Testis (tissue), 5 donors: ENCODE measurements at places on chromosomes 12 and 14.
A peak's percentile ranks its signal among the peaks of the same experiment; 100 is the strongest.

DNA sequence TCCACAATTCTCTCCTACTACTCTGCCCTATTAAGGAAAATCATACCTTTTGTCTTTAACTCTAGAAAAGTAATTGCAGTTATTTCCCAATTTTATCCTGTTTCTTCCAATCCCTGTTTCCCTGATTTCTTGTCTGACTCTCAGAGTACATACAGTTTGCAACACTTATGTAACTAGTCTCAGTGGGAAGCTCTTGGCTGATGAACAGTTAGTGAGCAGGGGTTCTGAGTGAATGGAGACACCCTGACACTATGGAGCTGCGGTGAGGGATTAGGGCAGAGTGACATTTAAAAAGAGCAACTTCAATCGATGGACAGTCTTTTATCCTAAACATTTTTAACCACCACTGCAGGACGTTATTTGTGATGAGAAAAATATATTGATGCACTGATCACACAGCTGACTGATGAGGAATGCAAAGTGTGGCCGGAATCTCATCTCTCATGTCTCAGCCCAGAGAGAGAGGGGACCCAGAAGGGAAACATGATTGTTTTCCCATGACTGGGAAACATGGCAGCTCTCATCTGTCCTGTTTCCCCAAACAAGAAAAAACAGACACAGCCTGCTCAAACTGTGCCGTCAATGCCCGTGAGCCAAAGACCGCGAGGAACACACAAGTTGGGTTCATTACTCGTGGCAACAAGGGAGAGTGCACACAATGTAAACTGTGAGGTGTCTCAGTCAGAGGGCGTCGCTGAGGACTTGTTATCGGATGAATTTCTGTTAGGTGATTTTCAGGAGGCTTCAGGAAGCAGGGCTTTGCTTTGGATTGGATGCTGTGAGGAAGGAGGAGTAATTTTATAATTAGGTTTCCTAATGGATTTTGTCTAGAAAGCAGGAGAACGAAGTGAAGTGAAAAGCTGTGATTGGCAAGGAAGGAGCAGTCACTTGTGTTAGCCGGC is 5.2 kb upstream of the SLC6A13 start:
- no peak for DNase-seq

GRCh38 chr12:49827401-49828099 is 663 bp downstream of the NCKAP5L start:
- peak; percentile 79 for DNase-seq

DNA sequence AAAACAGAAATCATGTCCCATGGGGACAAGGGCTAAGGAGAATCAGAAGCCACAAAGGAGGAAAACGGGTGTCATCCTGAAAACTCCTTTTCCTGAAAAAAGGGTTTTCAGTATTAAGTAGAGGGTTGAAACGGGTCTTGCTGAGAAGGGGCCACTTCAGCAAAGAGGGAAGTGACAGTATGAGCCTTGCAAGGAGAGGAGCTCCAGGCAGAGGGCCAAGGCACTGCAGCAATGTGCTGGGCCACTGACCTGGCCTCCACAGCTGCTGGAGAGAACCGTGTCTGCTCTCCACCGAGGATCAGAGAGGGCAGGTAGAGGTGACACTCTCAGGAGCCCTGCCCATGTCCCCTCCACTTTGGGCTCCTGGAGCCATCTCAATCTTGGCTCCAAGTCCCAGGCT is 103.3 kb downstream of the NCOR2 start:
- peak; percentile 69 for DNase-seq

- no peak for DNase-seq
Observed at GRCh38 chr14:65164825-65165135, 62.5 kb upstream of the MAX start.

- DNase-seq = no peak
Observed at GRCh38 chr14:69571449-69572029, 3.1 kb downstream of the CCDC177 start.

- no peak for DNase-seq
Observed at GRCh38 chr12:113934060-113934814, 31.9 kb downstream of the RBM19 start.

DNA sequence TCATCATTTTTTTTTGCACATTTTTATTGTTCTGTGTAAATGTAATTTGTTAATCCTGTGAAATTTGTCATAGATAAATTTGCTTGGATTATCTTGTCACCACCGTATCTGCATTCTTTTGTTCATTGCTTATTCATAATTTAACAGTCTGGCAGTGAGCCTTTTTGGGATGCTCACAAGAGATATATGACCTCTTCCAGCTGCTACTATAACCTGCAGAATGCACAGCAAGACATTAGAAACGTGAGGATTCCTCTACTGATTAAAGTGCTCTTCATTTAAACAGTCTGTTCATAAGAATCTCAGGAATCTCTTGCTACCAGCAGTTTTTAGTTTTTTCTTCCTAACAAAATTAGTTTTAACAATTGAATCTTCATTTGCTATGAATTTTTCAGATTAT is 9.1 kb downstream of the NPAS3 start:
- DNase-seq = no peak

- DNase-seq = no peak
Observed at GRCh38 chr14:68856572-68856971, 63.7 kb upstream of the ZFP36L1 start.

DNA sequence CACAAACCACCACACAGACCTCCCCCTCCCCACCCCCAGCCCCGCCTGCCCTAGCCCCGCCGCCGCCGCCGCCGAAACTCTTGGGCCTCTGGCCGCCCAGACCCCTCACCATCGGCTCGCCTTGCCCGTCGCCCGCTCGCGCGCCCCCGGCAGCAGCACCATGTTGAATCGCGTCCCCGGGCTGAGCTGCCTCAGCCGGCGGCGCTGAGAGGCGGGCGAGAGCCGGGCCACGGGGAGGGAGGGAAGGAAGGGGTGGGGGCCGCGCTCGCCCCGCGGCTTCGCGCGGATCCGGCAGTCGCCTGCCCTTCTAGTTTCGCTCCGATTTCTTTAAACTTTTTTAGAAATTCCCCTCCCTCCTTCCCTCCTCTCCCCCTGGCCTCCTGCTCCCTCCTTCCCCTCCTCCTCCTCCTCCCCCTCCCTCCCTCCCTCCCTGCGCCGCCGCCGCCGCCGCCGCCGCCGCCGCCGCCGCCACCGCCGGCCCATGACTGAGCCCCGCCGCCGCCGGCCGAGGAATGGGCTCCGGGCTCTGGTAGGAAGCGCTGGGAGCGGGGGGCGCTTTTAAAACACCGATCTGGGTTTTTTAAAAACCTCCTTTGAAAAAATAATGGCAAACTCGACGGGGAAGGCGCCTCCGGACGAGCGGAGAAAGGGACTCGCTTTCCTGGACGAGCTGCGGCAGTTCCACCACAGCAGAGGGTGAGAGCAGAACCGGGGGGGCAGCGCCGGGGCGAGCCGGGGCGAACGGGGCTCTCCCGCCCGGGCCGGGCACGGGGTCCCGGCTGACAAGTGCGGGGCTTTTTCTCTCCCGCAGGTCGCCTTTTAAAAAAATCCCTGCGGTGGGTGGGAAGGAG is at the start of gene ARID2:
ARID2 (plus strand) TSS at position 474 of the 851 bp plus-strand sequence; CDS start at position 605, 131 bp downstream.
- DNase-seq = peak; percentile 62

- DNase-seq = no peak
Observed at GRCh38 chr14:105818712-105819005, 292.3 kb downstream of the TMEM121 start.

DNA sequence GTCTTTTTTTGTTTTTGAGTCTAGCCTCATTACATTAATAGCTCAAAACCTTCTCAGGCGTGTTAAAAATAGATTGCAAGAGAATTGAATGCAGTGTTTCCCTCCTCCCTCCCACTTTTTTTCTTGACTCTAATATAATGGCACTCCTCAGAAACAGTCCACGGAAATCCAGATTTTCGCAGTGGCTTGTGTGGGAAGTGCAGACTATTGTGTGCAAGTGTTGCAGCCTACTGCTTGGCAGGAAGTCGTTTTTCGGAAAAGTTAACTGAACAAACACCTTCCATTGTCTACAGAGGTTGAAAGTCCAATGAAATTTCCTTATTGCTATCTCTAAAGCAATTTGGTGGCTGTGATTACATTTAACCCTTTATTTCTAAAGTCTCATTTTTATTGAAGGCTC is 147.9 kb upstream of the E2F7 start:
- DNase-seq = no peak

DNA sequence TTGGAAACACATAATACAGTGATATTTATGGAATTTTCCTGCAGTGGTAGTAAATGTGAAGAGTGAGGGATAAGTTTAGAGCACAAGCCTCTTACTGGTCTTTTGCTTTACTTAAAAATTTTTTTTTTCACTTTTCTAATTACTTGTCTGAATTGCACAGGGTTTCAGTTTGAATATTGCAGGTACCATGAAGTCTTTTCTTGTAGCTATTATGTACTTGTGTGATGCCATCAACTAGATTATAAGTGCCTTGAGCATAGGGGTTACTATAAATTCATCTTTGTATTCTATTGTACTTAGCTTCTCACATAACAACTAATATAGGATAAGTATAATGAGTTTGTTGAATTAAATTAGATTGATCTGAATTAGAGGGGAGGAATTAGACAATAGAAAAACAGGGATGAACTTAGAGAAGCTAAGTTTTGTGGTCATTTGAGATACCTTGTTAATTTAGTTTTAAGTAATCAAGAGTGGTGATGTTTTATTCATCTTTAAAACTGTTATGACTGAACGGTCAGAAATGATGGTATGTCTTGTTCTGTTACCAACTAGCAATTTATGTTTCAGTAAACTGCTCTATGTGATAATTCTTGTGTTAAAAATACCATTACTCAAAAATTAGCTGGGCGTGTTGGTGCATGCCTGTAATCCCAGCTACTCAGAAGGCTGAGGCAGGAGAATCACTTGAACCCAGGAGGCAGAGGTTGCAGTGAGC is 42.1 kb downstream of the CCDC91 start:
- DNase-seq = no peak

DNA sequence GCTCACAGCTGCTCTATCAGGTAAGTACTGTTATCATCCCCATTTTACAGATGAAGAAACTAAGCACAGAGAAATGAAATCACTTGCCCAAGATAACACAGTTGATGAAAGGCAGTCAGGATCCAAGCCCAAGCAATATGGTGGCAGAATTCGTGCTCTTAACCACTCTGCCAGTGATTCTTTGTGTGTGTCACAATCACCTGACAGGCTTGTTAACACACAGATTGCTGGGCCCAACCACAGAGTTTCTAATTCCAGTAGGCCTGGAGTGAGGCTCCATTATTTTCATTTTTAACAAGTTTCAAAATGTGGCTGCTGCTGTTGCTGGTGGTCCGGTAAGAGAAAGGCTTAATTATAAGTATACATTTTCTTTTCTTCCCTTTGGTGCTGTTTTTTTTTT is 134.2 kb downstream of the TGFB3 start:
- DNase-seq = no peak

DNA sequence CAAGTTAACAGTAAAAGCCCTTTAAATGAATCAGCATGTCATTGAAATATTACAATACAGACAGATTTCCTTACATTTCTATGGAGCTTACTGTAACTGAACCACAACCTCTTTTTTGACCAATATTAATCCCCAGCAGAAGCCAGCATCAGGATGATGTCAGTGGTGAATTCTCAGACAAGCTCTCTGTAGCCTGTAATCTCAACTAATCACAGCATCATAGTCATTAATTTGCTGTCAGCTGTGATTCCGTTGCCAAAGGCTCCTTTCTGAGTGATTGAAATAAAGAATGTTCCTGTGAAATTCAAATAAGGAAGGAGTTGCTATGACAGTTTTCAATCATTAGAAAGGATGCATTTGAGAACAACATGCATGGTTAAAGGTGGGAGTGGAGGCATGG is 323.1 kb downstream of the PDZRN4 start:
- DNase-seq = no peak

- DNase-seq = peak; percentile 72
Observed at GRCh38 chr12:117968826-117969659, at the start of gene KSR2. Gene KSR2, minus strand, starts transcription at chr12:117968990. Its CDS starts 735 bp downstream, at chr12:117968255.

DNA sequence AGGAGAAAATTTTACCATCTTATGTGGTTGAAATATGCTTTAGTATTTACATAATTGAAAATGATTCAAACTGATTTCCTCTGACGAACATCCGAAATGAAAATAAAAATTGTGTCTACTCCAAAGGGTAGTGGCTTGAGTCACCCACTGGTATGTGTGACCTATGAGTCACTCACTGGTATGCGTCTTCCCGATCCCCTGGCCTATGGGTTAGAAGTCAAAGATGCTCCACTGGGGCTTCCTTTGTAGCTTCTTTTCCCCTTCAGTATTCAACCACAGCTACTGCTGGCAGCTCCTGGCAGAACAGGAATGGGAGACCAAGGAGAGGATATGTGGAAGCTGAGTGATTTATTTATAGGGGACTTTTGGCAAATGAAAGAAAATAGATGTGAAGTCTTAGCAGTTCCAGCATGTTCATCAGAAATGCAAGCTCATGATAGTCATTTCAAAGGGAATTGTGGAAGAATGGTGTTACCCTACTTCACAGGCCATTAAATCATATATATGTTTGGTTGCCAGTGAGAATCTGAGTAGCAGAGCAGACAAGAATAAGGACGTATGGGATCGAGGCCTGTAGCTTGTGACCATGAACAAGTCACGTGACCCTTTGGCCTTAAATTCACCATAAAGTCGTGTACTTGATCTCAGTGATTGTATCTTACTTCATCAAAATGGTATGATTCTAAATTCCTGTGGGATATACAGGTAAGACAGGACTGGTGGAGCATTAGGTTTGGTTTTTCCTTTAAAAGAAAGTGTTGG is 108.3 kb downstream of the CRADD start:
- peak; percentile 31 for DNase-seq

GRCh38 chr12:15044471-15044870 is 71.6 kb downstream of the PDE6H start:
- DNase-seq = peak; percentile 28

- DNase-seq = no peak
Observed at GRCh38 chr12:32887058-32887457, 9.5 kb downstream of the PKP2 start.

DNA sequence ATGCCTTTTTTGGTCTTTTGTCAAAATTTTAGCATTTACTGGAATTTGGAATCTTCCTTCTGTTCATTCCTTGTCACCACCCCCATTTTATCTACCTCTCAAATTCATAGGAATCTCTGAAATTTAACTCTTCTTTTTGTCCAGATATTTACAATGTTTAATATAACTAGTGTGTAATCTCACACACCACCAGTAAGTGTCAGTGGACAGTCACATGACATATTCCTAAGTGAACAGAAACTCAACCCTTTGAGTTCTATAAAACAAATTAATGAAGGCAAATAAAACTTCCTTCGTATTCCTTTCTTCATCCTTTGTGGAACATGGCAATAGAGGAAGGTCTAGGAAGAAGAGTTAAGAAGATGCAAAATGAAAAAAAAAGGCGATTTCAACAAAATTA is 26.6 kb downstream of the ATF7 start:
- no peak for DNase-seq

DNA sequence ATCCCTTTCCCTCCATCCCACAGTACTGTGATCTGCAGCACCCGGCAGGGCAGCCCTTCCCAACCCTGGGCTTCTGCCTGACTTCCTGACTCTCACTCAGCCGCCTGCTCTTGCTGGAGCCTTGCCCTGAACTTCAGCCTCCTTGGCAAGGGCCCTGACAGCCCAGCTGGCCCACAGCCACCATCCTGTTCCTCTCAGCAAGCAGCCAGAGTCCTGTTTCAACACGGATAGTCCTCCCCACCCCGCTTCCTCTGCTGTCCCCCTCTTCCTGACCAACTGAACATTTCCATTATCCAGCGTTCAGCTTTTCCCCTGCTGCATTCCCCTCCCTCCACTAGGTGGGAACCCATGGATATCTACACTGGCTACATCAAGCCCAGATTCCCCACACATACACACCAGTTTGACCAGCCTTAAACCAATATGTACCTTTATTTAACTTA is 74.0 kb upstream of the MDM1 start:
- peak; percentile 84 for DNase-seq

GRCh38 chr12:9597365-9597764 is 10.4 kb downstream of the KLRB1 start:
- DNase-seq = no peak

- peak; percentile 94 for DNase-seq
Observed at GRCh38 chr12:124422570-124423523, 128.0 kb downstream of the RFLNA start.
